ENCODE measurements at places on chromosomes 2 and 18. TPM values are rescaled to one million over a fixed set of nuclear protein-coding genes. Genes with fewer than 3 reads are reported as not detected.
A peak's percentile ranks its signal among the peaks of the same experiment; 100 is the strongest.

Gene RETSAT
- total RNA-seq, result 18.9 TPM

Gene FSHR
- not detected for total RNA-seq

Gene SH3RF3
- total RNA-seq, result 0.78 TPM

Gene ARHGAP25
- total RNA-seq, result 3.4 TPM

Gene SFTPB
- 7.6 TPM for total RNA-seq

DNA sequence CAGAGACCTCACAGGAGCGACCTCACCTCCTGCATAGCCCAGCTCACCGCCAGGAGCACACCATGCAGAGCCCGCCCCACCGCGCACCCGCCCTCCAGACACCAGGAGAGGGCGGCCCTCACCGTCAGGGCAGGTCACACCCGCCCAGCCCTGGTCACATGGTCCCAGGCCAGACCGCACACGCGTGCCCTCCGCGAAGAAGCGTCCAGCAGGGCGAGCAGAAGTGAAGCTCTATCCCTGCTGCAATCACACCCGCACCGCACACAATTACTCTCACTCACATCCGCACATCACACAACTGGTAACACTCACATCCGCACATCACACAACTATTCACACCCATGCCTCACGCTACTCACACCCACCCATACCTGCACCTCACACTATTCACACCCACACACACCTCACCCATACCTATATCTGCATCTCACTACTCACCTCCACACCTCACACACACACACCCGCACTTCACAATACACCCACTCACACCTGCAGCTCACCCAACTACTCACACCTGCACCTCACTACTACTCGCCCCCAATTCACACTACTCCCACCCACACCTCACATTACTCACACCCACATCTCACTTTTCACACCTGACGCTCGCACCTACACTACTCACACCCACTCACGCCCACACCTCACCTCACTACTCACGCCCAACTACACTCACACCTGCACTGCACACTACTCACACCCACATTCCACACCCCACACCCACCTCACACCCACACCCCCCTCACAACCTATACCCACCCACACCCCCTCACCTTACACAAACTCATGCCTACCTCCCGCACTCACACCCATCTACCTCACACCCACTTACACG is 242.0 kb downstream of the HDAC4 start:
- peak overlapping the region; percentile 20 for H3K27ac ChIP-seq
- H3K27me3 ChIP-seq, result no peaks in the 10 kb centered on the region
- H3K4me3 ChIP-seq, result no peak overlapping the region
- DNase-seq, result no peak
- peaks cover 10% of the 10 kb centered on the region for H3K4me1 ChIP-seq

- DNase-seq, result peak; percentile 13
- H3K27me3 ChIP-seq, result no peaks in the 10 kb centered on the region
- peaks cover 20% of the 10 kb centered on the region for H3K4me1 ChIP-seq
- no peaks in the 10 kb centered on the region for H3K36me3 ChIP-seq
These were observed 191.1 kb downstream of the CDH2 start for GRCh38 chr18:27985832-27986231.

- H3K4me3 ChIP-seq, result no peak overlapping the region
- no peak for DNase-seq
- H3K36me3 ChIP-seq, result no peaks in the 10 kb centered on the region
These were observed 74.1 kb upstream of the MCFD2 start for GRCh38 chr2:46989491-46990230.

GRCh38 chr2:234163510-234164045 is 113.1 kb downstream of the SPP2 start:
- H3K27ac ChIP-seq, result no peak overlapping the region
- no peaks in the 10 kb centered on the region for H3K36me3 ChIP-seq
- peaks cover 30% of the 10 kb centered on the region for H3K4me1 ChIP-seq
- no peak for DNase-seq
- H3K4me3 ChIP-seq, result no peak overlapping the region

GRCh38 chr2:31207790-31208189 is 9.5 kb downstream of the CAPN14 start:
- H3K4me1 ChIP-seq, result peaks cover 8% of the 10 kb centered on the region
- DNase-seq, result no peak
- H3K36me3 ChIP-seq, result no peaks in the 10 kb centered on the region
- no peak overlapping the region for H3K27ac ChIP-seq

- H3K4me1 ChIP-seq, result peaks cover 20% of the 10 kb centered on the region
- H3K27ac ChIP-seq, result no peak overlapping the region
- no peaks in the 10 kb centered on the region for H3K36me3 ChIP-seq
- peaks cover 3% of the 10 kb centered on the region for H3K27me3 ChIP-seq
- peak; percentile 2 for DNase-seq
These were observed 55.5 kb upstream of the HS6ST1 start for GRCh38 chr2:128374001-128374710.

DNA sequence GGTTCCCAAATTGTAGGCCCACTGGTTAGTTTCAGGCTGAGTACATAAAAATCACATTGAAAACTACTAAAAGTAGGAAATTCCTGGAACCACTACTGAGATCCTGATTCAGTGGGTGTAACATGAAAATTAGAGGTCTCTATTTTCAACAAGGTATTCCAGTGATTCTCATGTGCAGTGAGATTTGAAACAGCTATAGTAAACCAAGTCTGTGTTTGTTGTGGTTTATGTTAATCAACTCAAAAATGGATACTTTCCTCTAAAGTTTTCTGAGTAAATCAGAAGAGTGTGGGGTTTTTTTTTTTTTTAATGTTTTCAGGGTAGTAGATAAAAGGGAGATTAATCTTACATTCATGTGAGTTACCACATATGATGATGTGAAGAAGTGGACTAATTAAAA is 42.4 kb upstream of the LIMS1 start:
- H3K27me3 ChIP-seq, result no peaks in the 10 kb centered on the region
- DNase-seq, result no peak
- peaks cover 39% of the 10 kb centered on the region for H3K36me3 ChIP-seq
- no peak overlapping the region for H3K27ac ChIP-seq

DNA sequence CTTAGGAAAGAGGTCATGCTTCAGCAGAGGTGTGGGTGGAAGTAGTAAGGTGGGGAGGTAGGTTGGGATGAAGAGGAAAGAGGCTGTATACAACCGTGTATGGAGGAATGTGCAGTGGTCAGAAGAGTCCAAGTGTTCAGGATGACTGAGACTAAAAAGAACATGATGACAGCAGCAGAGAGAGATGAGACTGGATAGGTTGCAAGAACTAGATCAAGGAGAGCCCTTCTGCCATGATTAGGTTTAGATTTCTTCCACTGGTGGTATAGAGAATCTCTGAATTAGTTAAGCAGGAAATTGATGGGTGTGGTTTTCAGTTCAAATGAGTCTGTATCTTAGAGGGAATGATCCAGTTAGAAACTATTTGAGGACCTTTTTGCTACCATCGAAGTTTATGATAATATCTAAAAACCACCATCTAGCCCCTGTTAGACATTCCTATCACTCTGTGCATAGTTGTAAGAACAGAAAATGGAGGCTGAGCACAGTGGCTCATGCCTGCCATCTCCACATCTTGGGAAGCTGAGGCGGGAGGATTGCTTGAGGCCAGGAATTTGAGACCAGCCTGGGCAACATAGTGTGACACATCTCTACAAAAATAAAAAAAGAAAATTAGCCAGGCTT is 221.0 kb downstream of the LTBP1 start:
- H3K4me3 ChIP-seq, result no peak overlapping the region
- H3K27me3 ChIP-seq, result no peaks in the 10 kb centered on the region
- peaks cover 6% of the 10 kb centered on the region for H3K36me3 ChIP-seq
- H3K27ac ChIP-seq, result no peak overlapping the region
- peaks cover 31% of the 10 kb centered on the region for H3K4me1 ChIP-seq

DNA sequence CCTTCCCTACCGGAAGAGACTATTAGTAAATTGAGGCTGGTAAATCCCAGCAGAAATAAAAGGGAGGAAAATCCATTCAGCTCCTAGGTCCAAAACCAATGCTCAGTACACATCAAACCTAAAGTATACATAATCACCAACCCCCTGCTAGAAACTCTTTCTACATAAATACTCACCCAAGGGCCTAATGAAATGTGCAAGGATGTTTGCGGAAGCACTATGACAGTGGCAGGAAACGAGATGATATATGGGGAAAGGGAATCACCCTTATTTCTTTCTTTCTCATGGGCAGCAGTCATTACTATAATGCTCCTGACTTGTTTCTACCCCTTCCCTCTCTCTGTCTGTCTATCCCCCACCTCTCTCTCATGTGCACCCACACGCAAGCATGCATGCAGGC is 1.3 kb upstream of the SCTR start:
- peaks cover 52% of the 10 kb centered on the region for H3K27me3 ChIP-seq
- H3K4me1 ChIP-seq, result peaks cover 25% of the 10 kb centered on the region
- no peak for DNase-seq
- no peak overlapping the region for H3K4me3 ChIP-seq
- H3K36me3 ChIP-seq, result no peaks in the 10 kb centered on the region

- H3K36me3 ChIP-seq, result no peaks in the 10 kb centered on the region
- H3K27me3 ChIP-seq, result no peaks in the 10 kb centered on the region
- no peak overlapping the region for H3K27ac ChIP-seq
- H3K4me1 ChIP-seq, result no peaks in the 10 kb centered on the region
- DNase-seq, result no peak
These were observed 11.9 kb downstream of the NPAS2 start for GRCh38 chr2:100831831-100832230.

GRCh38 chr2:170822290-170823087 is 5.8 kb downstream of the GAD1 start:
- H3K36me3 ChIP-seq, result no peaks in the 10 kb centered on the region
- H3K27ac ChIP-seq, result no peak overlapping the region
- H3K27me3 ChIP-seq, result peaks cover 98% of the 10 kb centered on the region
- peak; percentile 69 for DNase-seq
- H3K4me3 ChIP-seq, result peak overlapping the region; percentile 84
- peaks cover 49% of the 10 kb centered on the region for H3K4me1 ChIP-seq

- H3K4me3 ChIP-seq, result no peak overlapping the region
- DNase-seq, result no peak
- no peak overlapping the region for H3K27ac ChIP-seq
- no peaks in the 10 kb centered on the region for H3K27me3 ChIP-seq
- H3K4me1 ChIP-seq, result peaks cover 25% of the 10 kb centered on the region
These were observed 35.9 kb downstream of the LHCGR start for GRCh38 chr2:48719480-48720177.

- H3K27me3 ChIP-seq, result no peaks in the 10 kb centered on the region
- no peak overlapping the region for H3K27ac ChIP-seq
- H3K4me3 ChIP-seq, result no peak overlapping the region
These were observed 418.0 kb downstream of the LRATD1 start for GRCh38 chr2:15050483-15050882.

- peaks cover 15% of the 10 kb centered on the region for H3K4me1 ChIP-seq
- H3K27me3 ChIP-seq, result no peaks in the 10 kb centered on the region
- no peak for DNase-seq
- no peak overlapping the region for H3K4me3 ChIP-seq
These were observed 66.3 kb upstream of the LRRTM4 start for GRCh38 chr2:77588438-77588837.

- no peak overlapping the region for H3K27ac ChIP-seq
- H3K4me1 ChIP-seq, result peaks cover 4% of the 10 kb centered on the region
- no peak overlapping the region for H3K4me3 ChIP-seq
- no peak for DNase-seq
- no peaks in the 10 kb centered on the region for H3K27me3 ChIP-seq
These were observed 291.5 kb downstream of the SP3 start for GRCh38 chr2:173673640-173674039.

GRCh38 chr2:167544602-167545001 is 656.3 kb downstream of the XIRP2 start:
- H3K27me3 ChIP-seq, result no peaks in the 10 kb centered on the region
- DNase-seq, result no peak
- no peak overlapping the region for H3K27ac ChIP-seq
- no peak overlapping the region for H3K4me3 ChIP-seq
- peaks cover 12% of the 10 kb centered on the region for H3K4me1 ChIP-seq
- H3K36me3 ChIP-seq, result peaks cover 7% of the 10 kb centered on the region

- no peak overlapping the region for H3K27ac ChIP-seq
- H3K36me3 ChIP-seq, result peaks cover 33% of the 10 kb centered on the region
- no peaks in the 10 kb centered on the region for H3K27me3 ChIP-seq
These were observed 80.2 kb upstream of the NFU1 start for GRCh38 chr2:69517410-69517809.

- peaks cover 3% of the 10 kb centered on the region for H3K27me3 ChIP-seq
- H3K4me3 ChIP-seq, result no peak overlapping the region
These were observed 2.0 kb upstream of the THUMPD2 start for GRCh38 chr2:39780825-39781600.

DNA sequence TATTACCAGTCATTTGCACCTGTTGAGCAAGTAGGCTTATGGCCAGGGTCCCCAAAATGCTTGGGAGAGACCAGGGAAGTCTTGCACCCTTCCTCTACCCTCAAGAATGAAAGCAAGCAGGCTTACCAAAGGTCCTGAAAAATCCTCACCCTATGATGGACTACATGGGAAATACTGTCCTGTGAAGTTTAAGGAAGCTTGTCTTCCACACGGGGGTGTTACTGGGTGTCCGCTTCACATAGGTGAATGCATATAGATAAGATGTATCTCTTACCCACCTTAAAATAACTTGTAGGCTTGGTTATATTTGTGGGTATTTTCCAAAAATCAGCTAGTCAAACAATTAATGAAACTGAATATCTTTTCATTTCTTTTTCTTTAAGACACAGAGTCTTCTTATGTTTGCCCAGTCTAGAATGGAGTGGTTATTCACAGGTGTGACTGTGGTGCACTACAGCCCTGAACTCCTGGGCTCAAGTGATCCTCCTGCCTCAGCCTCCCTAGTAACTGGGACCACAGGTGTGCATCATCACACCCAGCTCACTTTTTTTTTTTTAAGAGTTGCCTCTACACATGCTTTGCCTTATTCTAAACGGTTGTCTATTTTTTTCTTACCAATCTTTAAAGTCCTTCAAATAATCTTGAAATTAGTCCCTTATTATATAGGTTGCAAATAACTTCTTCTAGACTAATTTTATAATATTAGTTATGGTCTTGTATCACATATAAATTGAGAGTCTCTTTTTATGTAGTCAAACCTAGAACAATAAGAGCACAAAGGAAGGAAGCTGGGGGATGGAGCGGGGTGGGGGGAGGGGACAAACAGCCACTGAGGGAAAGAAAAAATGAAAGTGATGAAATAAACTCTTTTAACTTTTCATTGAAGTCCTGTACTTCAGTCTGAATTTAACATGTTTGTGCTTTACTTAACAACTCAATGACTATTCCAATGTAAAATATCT is 49.0 kb downstream of the CERKL start:
- DNase-seq, result no peak

DNA sequence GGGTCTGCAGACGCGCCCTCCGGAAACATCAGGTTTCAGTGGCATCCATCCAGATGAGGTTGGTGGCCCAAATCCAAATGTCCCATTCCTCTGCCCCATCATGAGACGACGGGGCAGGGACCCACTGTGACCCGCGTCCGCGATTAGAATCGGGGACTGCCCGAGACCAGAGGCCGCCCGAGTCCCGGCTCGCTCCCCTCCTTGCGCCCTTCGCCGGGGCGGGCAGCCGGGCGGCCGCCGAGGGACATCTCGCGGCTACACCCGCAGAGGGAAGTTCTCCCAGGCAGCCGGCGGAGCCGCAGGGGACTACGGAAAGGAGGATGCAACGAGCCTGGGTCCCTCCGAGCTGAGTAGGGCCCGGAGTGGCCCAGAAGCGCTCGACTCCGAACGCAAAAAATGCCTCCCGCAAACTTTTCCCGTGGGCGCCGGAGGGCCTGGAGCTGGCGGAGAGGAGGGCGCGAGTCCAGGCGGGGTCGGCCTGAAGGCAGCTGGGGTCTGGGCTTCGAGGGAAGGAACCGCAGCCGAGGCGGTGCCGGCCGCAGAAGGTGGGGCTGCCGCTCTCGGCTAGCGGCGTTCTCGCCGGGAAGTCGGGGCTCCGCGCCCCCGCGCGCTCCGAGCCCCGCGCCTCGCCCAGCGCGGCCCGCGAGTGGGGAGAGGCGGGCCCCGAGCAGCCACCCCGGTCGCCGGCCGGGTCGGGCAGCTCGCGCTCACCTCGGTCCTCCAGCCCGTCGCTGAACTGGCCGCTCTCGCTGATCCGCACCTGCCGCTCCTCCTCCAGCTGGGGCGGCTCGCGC is 580 bp downstream of the TMEM163 start:
- peaks cover 78% of the 10 kb centered on the region for H3K27me3 ChIP-seq
- H3K27ac ChIP-seq, result no peak overlapping the region
- H3K36me3 ChIP-seq, result no peaks in the 10 kb centered on the region

Measured in WTC11 (cell line).